ENCODE measurements at places on chromosomes 5 and 9. TPM values are rescaled to one million over a fixed set of nuclear protein-coding genes. Genes with fewer than 3 reads are reported as not detected.

DNA sequence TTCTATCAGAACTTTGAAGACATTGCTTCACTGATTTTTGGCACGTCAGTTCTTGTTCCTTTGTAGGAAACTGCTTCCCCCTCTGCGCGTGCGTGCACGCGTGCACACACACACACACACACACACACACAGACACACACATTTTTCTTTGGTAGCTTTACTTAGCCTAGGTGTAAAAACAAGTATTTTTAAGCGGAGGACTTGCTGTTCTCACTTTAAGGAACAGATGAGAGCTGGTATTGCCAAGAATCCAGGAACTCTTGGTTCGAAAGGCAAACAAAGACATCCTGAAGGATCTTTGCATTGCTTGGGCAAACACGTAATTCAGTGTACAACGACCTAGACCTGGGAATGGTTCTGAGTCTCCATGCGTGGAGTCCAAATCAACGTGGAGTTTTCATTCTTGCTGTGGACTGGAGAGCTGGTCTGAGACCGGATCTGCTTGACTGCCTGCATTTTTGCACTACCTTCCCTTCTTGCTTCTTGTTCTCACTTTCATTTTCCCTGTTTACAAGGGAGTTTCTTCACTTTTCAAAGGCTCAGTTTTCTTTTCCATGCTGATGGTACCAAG, 8.2 kb downstream of the TMEM268 start:
- H3K36me3 ChIP-seq = no peaks in the 10 kb centered on the region
- no peak overlapping the region for H3K4me3 ChIP-seq
- no peak overlapping the region for H3K27ac ChIP-seq
- peaks cover 7% of the 10 kb centered on the region for H3K4me1 ChIP-seq

DNA sequence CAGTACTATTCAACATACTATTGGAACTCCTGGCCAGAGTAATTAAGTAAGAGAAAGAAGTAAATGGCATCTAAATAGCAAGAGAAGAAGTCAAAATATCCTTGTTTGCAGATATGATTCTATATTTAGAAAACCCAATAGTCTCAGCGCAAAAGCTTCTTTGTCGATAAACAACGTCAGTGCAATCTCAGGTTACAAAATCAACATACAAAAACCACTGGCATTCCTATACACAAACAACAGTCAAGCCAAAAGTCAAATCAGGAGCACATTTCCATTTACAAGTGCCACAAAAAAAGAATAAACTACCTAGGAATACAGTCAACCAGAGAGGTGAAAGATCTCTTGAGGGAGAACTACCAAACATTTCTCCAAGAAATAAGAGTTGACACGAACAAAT, 1901.9 kb upstream of the ACO1 start:
- H3K27me3 ChIP-seq = no peaks in the 10 kb centered on the region
- no peaks in the 10 kb centered on the region for H3K4me1 ChIP-seq
- DNase-seq = no peak

The P4HA2 gene
- total RNA-seq = 29.0 TPM

DNA sequence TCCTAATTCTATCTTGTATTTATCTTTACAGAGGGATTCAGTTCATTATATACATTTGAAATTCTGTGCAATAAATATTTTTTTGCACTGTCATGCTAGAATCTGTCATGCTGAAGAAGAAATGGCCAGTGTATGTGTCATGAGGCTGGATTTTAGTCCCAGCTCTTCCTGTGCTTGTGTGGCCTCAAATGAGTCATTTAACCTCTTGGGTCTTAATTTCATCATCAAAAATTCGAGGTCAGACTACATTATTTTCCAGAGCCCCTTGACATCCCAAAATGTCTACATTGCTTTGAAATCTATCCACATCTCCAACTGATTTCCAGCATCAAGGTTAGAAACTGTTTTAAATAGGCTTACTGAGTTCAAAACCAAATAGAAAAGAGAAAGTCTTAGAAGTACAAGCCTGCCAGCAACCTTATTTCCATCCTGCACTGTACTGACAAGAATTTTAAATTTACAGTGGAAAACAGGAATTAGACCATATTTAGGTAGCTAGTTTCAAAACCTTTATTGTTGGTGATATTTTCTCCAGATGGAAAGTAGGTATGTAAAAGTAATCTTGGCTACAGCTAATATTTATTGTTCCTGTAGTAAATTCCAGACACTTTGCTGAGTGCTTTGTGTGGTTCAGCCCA, 96.7 kb upstream of the MAMDC2 start:
- no peaks in the 10 kb centered on the region for H3K36me3 ChIP-seq
- H3K4me1 ChIP-seq = peaks cover 21% of the 10 kb centered on the region
- peak; percentile 80 for DNase-seq

DNA sequence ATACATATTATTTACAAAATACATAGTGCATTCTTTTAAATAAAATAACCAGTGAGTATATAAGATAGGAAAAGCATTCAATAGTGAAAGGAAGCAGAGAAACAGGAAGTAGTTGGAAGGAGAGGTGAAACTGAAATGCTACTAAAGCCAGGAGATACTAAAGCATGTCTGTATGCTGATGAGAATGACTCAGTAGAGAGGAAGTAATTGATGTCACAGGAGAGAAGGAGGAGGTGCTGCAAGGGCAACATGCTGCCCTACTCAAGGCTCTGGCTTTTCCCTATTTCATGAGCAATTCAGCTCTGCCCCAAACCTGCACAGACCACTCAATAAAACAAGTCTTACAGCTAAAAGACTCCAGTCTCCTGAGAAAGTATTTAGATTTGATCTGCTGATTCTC, 108.5 kb upstream of the TXNDC8 start:
- DNase-seq = no peak
- no peaks in the 10 kb centered on the region for H3K27me3 ChIP-seq
- H3K36me3 ChIP-seq = no peaks in the 10 kb centered on the region
- no peak overlapping the region for H3K27ac ChIP-seq
- no peak overlapping the region for H3K4me3 ChIP-seq

The IL17B gene
- total RNA-seq = 0.81 TPM

DNA sequence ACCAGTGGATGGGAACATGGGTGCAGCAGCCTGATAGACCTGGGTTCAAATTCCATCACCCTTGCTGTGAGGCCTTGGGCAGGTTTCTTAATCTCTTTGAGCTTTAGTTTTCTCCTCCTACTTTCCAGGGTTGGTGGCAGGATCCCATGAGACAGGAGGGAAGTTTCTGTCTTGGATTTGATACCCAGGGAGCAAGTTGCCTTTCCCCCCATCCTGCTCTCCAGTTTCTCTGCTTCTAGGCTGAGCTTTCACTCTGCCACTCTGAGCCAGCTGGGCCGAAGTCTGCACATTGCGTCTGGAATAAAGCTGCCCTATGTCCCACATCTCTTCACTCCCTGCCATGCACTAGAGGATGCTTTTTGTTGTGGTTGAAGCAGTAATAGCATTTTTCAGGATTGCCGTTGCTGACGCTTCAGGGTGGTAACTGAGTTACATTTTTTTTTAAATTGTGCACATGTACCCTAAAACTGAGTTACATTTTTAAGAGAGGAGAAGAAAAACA, 40.5 kb upstream of the ANGPTL2 start:
- H3K36me3 ChIP-seq = no peaks in the 10 kb centered on the region
- no peak for DNase-seq
- no peaks in the 10 kb centered on the region for H3K27me3 ChIP-seq

GRCh38 chr5:14374100-14374499, 207.5 kb upstream of the OTULINL start:
- no peak overlapping the region for H3K27ac ChIP-seq
- H3K4me3 ChIP-seq = no peak overlapping the region
- H3K36me3 ChIP-seq = peaks cover 31% of the 10 kb centered on the region
- H3K4me1 ChIP-seq = no peaks in the 10 kb centered on the region
- DNase-seq = no peak
- no peaks in the 10 kb centered on the region for H3K27me3 ChIP-seq

The CDH9 gene
- not detected for total RNA-seq

The PCDHB9 gene
- 0.07 TPM for total RNA-seq

Measured in HCT116 (cell line).